ENCODE measurements at places on chromosomes 16 and 17.

GRCh38 chr17:80843741-80844156, 147.9 kb upstream of the CHMP6 start:
- DNase-seq = no peak

- DNase-seq = no peak
Observed at GRCh38 chr17:72775237-72775636, 317.3 kb downstream of the SLC39A11 start.

DNA sequence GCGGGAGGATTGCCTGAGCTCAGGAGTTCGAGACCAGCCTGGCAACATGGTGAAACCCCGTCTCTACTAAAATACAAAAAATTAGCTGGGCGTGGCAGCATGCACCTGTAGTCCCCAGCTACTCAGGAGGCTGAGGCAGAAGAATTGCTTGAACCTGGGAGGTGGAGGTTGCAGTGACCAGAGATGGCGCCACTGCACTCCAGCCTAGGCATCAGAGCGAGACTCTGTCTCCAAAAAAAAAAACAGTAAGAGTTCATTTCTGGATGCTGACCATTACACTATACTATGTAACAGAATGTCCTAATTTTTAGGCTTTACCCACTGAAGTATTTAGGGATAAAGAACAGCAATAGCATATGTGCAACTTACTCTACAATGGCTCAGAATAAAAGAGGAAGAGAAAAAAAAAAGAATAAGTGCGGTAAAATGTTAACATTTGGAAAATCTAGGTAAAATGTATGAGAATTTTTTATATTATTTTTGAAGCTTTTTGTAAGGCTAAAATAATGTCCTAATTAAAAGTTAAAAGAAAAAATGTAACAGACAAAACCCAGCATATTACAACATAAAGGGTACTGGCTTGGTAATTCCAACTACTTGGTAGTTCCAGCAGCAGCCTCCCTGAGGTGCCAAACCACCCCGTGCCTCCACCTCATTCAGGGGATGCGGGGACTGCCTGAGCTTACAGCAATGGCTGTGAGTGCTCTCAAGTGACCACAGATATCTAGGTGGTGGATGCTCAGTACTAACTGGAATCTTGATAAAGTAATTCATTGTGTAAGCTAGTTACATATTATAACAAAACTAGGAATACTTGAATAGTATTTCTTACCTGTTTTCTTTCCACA, 10.9 kb downstream of the COPS3 start:
- no peak for DNase-seq

- no peak for DNase-seq
Observed at GRCh38 chr16:3681206-3681605, 26.7 kb downstream of the DNASE1 start.

- no peak for DNase-seq
Observed at GRCh38 chr17:38336838-38337237, 6.9 kb downstream of the GPR179 start.

GRCh38 chr17:74738051-74738996, 1.3 kb downstream of the RAB37 start:
- DNase-seq = no peak

- no peak for DNase-seq
Observed at GRCh38 chr16:81797443-81797842, 18.4 kb downstream of the PLCG2 start.

DNA sequence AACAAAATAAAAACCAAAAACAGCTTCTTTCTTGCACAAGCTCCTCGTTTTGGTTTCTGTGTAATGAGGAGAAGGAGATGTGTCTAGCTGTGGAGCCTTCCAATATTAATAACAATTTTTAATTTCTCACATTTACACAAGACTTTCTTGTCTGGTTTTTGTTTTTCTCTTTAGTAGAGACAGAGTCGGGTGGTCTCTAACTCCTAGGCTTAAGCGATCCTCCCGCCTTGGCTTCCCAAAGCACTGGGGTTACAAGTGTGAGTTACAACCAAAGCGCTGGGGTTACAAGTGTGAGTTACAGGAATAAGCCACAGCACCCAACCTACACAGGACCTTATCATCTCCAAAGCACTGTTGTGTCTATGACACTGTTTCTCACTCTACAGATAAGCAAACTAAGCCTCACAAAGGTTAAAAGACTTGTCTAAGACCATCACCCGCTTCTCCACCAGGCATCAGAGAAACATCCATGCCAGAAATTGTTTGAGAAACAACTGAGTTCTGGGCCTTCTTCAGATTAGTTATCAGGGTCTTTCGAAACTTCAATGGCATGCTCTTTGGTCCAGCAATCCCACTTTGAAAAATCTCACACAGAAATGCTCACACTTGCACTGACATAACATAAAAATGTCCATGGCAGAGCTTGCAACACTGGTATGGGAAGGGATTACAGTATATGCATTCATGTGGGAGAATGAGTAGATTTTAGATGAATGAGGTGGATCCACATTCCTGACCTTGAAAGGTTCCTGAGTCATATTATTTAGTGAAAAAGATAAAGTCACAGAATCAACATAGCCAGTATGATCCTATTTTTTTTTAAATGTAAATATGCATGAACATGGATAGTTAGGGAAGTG, 3.9 kb downstream of the ABAT start:
- DNase-seq = no peak

GRCh38 chr16:68433316-68433715, 15.0 kb downstream of the SMPD3 start:
- no peak for DNase-seq

DNA sequence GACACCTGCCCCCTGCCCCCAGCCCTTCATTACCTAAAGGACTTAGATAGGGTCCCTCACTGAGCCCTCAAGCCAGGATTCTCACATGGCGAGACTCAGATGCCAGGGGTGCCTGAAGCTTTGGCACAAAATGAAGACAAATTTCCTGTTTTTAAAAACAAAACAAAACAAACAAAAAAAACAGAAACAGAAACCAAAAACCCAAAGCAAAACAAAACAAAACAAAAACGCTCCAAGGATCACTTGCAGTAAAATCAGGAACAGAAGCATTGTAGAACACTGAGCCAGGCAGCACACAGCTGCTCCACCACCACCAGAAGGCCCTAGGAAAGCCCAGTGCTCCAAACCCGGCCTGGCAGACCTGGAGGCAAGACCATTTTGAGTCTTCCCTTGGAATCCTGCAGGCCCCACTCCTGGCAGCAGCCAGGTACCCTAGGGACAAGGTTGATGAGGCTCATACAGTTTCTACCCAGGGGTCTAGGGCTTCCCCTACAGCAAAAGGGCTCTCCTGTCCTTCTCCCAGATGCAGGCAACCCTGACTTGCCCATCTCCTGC, 20.8 kb downstream of the MYO18A start:
- DNase-seq = no peak

GRCh38 chr16:89009343-89010209, 32.6 kb upstream of the CBFA2T3 start:
- DNase-seq = no peak

DNA sequence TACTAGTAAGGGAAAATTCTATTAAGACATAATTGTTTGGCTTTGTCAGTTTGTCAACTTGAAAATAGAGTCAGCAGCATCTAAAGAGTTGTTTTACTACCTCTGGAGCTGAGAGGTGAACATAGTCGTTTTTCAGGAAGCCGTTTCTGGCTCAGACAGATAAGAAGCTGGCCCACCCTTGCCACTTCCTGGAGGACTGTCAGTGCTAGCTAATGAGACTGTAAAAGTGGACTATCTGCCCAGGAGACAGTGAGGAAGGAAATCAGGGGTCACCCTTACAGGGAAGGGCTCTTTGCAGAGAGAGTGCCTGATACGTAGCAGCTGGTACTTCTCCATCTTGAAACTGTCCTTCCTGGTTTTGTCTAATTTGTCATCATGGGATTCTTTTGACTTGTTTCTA, 328.7 kb downstream of the WWOX start:
- DNase-seq = no peak

GRCh38 chr16:6918646-6919045, 414.0 kb upstream of the RBFOX1 start:
- DNase-seq = no peak
